Endodermal cell (in vitro differentiated cells): ENCODE measurements at places on chromosomes 13 and 19. TPM values are rescaled to one million over a fixed set of nuclear protein-coding genes. Genes with fewer than 3 reads are reported as not detected.

The ZSCAN4 gene
- not detected in 2 replicates for total RNA-seq

GRCh38 chr19:53965091-53965490 lies 2.4 kb downstream of the CACNG8 start:
- DNase-seq: no peak

The WDR88 gene
- not detected in 2 replicates for total RNA-seq

GRCh38 chr19:38148337-38148736 lies 75.7 kb downstream of the DPF1 start:
- no peak for DNase-seq

The CEACAM8 gene
- total RNA-seq: not detected in 2 replicates

The PCP2 gene
- total RNA-seq: 0.55 TPM in 1 of 2 replicates, not detected in the other
